ENCODE measurements at places on chromosomes 3 and 15. TPM values are rescaled to one million over a fixed set of nuclear protein-coding genes. Genes with fewer than 3 reads are reported as not detected.

DNA sequence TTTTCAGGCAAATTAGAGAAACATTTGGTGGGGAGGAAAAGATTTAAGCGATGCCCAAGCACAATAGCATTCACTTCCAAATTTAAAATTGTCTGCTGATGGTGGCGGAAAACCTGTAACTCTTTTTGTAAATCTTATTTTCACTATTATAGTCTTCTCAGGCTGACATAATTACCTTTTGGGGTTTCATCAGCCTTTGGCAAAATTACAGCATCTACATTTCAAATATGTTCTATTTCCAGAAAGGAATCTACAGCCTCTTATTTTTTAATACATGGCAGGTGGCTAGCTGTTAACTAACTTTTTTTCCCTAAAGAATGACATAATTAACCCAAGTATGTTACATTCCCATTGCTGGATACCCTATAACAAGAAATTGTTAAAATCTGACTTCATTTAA lies 391.5 kb upstream of the CCDC54 start:
- no peak overlapping the region for H3K4me3 ChIP-seq
- no peaks in the 10 kb centered on the region for H3K27me3 ChIP-seq
- no peaks in the 10 kb centered on the region for H3K36me3 ChIP-seq
- no peak for DNase-seq

- H3K27me3 ChIP-seq = no peaks in the 10 kb centered on the region
- H3K4me1 ChIP-seq = no peaks in the 10 kb centered on the region
- peaks cover 16% of the 10 kb centered on the region for H3K36me3 ChIP-seq
- H3K4me3 ChIP-seq = no peak within 1 kb of the TSS
- no peak for DNase-seq
Measured at GRCh38 chr3:48621461-48621869, at the start of gene TMEM89. TSS of gene TMEM89 (minus strand) at chr3:48621769. CDS start at chr3:48621756, 13 bp downstream.

GRCh38 chr3:13215940-13216546 lies 142.8 kb upstream of the IQSEC1 start:
- H3K27me3 ChIP-seq = peaks cover 39% of the 10 kb centered on the region
- no peaks in the 10 kb centered on the region for H3K36me3 ChIP-seq
- H3K4me3 ChIP-seq = no peak overlapping the region

The GPR160 gene
- total RNA-seq = 0.99 TPM

DNA sequence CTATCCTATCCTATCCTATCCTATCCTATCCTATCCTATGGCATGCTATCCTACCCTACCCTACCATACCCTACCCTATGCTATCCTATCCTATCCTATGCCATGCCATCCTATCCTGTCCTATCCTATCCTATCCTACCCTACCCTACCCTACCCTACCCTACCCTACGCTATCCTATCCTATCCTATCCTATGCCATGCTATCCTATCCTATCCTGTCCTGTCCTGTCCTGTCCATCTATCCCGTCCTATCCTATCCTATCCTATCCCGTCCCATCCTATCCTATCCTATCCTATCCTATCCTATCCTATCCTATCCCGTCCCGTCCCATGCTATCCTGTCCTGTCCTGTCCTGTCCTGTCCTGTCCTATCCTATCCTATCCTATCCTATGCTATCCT lies 57.4 kb downstream of the SLC6A11 start:
- H3K4me1 ChIP-seq = no peaks in the 10 kb centered on the region
- no peak overlapping the region for H3K27ac ChIP-seq
- H3K4me3 ChIP-seq = no peak overlapping the region

GRCh38 chr3:61358364-61358763 lies 107.1 kb upstream of the FHIT start:
- H3K4me3 ChIP-seq = no peak overlapping the region
- H3K36me3 ChIP-seq = no peaks in the 10 kb centered on the region
- no peaks in the 10 kb centered on the region for H3K27me3 ChIP-seq
- H3K27ac ChIP-seq = peak overlapping the region; percentile 22
- peaks cover 19% of the 10 kb centered on the region for H3K4me1 ChIP-seq

The SCAANT1 gene
- not detected for total RNA-seq

- no peak overlapping the region for H3K4me3 ChIP-seq
- H3K36me3 ChIP-seq = no peaks in the 10 kb centered on the region
- peaks cover 5% of the 10 kb centered on the region for H3K27me3 ChIP-seq
- no peak for DNase-seq
- H3K27ac ChIP-seq = no peak overlapping the region
- H3K4me1 ChIP-seq = no peaks in the 10 kb centered on the region
Measured at GRCh38 chr3:125382298-125382697, 7.2 kb upstream of the ZNF148 start.

- no peak overlapping the region for H3K27ac ChIP-seq
- no peaks in the 10 kb centered on the region for H3K27me3 ChIP-seq
- H3K4me1 ChIP-seq = no peaks in the 10 kb centered on the region
- no peak for DNase-seq
Measured at GRCh38 chr3:153901991-153902390, 219.2 kb upstream of the ARHGEF26 start.

- H3K27ac ChIP-seq = peak overlapping the region; percentile 42
- no peak overlapping the region for H3K4me3 ChIP-seq
- DNase-seq = peak; percentile 73
Measured at GRCh38 chr3:14508966-14509795, 31.0 kb downstream of the GRIP2 start.

The GPR87 gene
- total RNA-seq = not detected
